ENCODE measurements at places on chromosomes 6 and 20.

DNA sequence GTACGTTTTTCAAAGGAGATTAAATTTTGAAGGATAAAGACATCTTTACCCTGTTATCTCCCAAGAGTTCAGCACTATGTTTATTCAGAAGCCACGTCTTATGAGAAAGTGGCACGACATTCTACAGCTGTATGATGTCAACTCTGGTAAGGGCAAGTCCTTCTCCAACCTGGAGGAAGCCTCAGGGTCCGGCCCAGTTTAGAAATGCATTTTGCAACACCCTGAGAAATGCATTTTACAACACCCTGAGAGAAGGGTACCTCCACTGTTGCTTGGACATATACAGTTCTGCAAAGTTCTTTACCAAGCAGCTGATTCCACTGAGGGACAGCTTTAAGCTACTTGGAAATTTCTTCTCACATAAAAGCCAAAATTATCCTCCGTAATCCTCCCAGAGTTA, 17.5 kb downstream of the NAPB start:
- DNase-seq, result no peak

DNA sequence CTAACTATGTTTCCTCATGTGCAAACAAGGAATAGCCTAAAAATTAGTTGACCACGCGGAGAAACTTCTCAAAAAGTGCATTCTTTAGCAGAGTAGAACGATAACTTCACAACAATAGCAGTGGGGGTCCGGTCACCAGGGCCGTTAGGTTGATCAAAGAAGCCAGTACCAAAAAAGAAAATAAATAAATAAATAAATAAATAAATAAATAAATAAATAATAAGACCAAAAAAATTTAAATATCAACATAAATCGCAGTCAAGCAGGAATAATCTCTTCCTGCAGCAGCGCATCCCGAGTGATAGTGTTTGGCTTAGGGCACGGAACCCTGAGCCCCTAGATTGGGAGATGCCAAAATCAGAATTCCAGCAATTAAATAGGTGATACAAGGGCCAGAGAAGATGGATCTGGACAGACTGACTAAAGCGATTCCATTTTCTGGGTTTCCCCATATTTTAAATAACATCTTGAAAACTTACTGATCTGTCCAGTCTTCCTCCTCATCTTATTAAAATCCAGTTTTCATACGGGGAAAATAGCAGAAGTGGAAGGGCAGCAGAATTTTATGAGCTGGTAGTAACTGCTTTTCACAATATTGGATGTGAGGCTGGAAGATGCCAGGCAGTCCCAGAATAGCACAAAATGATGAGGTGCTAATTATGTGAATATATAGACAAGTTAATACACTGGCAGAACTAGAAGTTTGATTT, 4.4 kb upstream of the OLIG3 start:
- no peak for DNase-seq

DNA sequence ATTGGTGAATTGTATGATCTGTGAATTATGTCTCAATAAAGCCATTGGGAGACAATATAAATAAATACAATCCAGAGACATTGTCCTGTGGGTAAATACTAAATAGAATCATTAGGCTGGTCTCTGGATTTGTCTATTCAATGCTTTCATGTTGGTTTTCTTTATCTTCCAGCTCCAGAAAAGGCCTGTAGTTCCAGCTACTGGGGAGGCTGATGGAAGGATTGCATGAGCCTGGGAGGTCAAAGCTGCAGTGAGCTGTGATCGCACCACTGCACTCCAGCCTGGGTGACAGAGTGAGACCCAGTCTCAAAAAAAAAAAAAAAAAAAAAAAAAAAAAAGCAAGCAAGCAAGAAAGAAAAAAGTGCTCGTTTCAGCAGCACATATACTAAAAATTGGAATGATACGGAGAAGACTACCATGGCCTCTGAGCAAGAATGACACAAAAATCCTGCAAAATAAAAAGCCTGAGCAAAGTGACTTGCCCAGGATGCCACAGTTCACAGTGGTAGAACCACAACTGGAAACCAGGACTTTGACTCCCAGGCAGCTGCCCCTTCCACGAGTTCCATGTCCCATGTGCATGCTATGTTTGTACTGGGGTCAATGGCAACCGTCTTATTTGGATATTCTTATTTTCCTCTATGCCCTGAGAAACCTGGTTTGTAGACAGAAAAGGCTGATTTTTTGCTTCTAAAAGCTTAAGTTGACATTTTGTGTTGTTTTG, 33.6 kb upstream of the GMPR start:
- no peak for DNase-seq

- DNase-seq, result no peak
Observed at GRCh38 chr20:7866285-7866684, 74.0 kb downstream of the HAO1 start.

- no peak for DNase-seq
Observed at GRCh38 chr6:134435814-134436280, 117.9 kb upstream of the SGK1 start.
